IMR-90 (cell line): ENCODE measurements at places on chromosomes 12 and 14.

DNA sequence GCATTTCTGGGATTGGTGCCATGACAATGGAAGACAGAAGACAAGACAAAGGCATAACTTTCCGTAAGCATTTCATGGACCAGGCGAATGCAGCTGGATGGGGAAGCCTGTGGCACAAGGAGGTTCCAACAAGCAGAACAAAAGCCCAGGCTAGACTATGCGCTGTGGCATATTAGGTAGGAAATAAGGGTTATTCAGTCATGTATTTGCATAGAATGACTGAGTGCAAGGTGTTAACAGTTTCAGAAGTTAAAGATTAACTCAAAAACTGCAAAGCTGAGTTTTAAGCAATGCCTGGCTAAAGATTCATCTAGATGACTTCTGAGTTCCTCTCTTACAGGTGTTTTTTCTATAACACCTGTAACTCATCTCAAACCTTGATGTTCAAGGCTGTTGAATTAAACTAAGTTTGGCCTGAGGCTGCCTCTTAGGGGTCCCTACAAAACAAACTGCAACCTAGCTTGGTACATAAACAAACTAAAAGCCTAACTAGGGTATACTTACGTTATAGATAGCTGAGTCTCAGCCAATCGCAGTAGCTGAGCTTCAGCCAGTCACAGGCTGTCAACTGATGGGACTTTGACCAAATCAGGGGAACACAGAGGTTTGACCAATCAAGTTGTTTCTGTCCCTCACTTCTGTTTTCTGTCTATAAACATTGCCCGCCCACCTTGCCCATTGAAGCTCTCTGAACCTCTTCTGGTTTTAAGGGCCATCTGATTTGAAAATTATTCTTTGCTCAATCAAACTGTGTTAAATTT is 52.2 kb upstream of the PLBD1 start:
- no peak for DNase-seq

DNA sequence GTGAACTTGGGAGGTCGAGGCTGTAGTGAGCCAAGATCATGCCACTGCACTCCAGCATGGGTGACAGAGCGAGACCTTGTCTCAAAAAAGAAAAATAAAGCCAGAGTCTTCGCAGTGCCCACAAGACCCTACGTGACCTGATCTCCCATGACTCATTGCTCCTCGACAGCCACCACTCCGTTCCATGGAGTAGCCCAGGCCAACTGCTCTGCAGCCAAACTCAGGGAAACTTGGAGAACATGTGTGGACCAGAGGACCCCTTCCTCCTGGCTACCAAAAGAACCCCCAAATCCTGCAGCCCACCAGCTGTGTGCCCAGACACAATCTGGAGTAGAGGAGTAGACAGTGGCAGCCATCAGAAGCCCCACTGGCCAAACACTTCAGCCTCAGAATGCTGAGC is 32.1 kb upstream of the PPP2R5C start:
- DNase-seq = no peak

GRCh38 chr12:12586879-12587675 is 24.4 kb upstream of the DUSP16 start:
- no peak for DNase-seq

GRCh38 chr12:94258593-94258992 is 110.2 kb downstream of the PLXNC1 start:
- no peak for DNase-seq

GRCh38 chr12:15756822-15757221 is 32.4 kb downstream of the EPS8 start:
- DNase-seq = peak; percentile 62

- DNase-seq = peak; percentile 21
These were observed 172.2 kb upstream of the DDHD1 start for GRCh38 chr14:53325176-53325806.

GRCh38 chr12:48973941-48974673 is 2.6 kb upstream of the WNT10B start:
- DNase-seq = peak; percentile 54

DNA sequence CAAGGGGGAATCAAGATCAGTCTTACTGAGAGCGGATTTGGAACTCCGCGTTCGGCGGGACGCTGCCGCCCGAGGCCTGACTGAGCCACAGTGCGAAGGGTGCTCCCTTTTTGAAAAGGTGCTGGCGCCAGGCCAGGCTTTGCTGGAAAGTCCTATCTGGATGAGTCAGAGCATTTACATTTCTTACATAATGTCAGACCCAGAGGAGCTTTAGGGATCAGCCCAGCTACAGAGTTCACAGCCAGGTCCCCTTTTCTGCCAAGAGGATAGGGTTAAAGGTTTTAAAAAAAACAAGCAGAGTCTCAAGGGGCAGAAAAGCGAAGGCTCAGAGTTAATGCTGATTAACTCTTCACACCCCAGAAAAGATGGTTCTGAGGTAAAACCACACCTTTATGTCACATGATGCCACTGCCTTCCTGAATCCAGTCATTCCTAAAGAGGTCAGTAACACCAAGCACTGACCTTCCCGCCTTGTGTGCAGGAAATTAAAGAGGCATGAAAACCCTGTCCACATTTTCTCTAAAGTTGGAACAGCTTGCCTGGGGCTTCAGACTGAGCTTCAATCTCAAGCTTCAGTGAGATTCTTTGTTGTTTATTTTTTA is 11.7 kb upstream of the FBXL14 start:
- DNase-seq = peak; percentile 84

DNA sequence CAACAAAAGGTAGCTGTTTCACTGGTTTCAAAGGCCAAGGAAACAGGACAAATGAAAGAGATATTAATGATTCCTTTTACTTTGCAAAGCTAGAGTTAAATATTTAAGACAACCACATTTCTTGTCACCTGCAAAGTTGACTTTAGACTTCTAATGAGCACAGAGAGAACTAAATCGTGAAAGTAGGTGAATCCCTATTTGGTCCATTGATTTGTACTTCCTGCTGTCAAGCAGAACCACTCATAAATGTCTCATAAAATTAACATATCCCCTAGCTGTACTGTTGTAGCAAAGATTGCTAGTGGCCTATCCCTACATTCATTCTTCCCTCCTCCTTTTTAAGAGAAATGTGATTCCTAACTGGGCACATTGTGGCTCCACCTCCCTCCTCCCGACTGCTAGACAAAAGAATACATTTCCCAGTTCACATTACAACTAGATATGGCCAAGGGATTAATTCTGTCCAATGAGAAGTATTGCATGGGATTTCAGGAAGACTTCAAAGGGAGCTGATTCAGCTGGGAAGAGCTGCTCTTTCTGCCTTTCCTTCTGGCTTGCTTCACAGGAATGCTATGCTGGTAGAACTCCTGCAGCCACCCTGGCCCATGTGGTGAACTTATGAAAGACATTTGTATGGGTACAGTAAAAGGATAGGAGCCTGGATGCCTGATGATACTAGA is 227.5 kb upstream of the ABCD2 start:
- DNase-seq = peak; percentile 42

GRCh38 chr14:66600416-66600815 is 92.5 kb downstream of the GPHN start:
- DNase-seq = peak; percentile 40

GRCh38 chr12:131442337-131442918 is 268.5 kb upstream of the SFSWAP start:
- no peak for DNase-seq

- DNase-seq = no peak
These were observed 9.4 kb upstream of the OR10G3 start for GRCh38 chr14:21589317-21589716.

DNA sequence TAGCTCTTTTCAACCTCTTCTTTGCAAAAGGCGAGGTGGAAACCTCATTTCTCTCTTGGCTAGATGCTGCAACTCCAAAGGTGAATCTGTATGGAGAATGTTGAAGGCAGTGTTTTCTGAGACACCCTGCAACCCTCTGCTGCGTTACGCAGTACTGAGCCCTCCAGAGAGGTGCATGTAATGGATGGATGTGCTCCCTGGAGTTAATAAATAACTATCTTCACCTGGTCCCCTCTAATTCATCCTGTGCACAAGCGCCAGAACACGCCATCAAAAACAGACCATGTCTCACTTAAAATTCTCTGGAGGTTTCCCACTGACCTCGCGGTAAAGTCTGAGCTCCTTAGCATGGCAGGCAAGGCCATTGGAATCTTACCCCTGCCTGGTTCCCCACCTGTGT is 234.4 kb upstream of the PWP1 start:
- no peak for DNase-seq

- no peak for DNase-seq
These were observed 88.9 kb upstream of the MED13L start for GRCh38 chr12:116366456-116366776.

GRCh38 chr12:68178184-68178583 is 18.6 kb upstream of the IFNG start:
- DNase-seq = no peak

GRCh38 chr12:9319044-9319841 is 111.0 kb upstream of the PZP start:
- no peak for DNase-seq

DNA sequence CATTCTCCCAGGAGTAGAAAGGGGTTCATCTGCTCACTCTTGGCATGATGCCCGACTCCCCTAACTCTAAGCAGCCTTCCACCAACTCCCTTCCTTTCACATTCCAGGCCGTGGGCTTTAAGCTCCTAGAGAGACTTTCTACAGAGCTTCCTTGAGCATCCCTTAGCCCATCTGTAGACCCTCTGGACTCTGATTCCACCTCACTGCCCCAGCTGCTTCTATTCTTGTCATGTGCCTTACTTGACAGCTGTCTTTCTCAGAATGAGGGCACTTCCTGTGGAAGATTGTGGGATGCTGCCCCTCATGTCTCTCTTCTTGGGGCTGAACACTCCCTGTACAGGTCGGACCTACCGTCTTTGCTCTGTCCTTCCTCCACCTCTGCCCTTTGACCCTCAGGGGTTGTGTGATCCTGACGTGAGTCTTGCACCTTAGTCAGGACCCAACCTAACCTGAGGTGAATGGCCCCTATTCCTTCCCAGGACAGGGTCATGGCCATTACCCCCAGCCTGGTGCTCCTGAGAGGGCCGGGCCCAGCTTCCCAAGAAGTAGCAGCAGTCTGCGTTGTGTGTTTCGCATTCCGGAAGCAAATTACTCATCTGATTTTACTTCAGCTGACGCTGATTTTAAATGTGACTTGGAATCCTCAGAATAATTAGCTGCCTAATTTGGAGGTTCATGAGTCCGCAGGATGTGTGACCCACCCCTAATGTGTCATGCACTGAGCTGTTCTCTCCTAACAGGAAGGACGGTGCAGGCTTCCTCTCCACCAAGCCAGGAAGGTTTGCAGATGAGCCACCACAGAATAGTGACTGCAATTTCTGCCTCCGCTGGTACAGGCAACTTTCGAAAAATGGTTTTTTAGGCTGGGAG is 2.7 kb upstream of the GALNT6 start:
- DNase-seq = peak; percentile 96

- no peak for DNase-seq
These were observed 1.1 kb downstream of the PAN2 start for GRCh38 chr12:56332512-56333196.

DNA sequence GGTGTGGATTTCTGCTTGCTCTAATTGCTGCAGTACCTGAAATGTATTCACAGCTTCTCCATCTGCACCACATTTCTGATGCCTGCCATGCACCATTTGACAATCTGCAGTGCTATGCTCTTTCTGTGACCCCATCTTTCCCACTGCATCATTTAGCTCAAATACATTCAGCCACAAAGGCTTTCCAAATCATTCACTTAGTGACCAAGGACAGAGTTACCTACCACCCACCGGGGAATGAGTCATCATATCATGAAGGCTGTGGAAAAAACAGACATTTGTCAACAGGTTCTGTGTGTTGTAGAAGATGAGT is 465.5 kb upstream of the ATP2B1 start:
- no peak for DNase-seq

GRCh38 chr14:102838501-102838900 is 61.3 kb downstream of the TRAF3 start:
- DNase-seq = no peak

DNA sequence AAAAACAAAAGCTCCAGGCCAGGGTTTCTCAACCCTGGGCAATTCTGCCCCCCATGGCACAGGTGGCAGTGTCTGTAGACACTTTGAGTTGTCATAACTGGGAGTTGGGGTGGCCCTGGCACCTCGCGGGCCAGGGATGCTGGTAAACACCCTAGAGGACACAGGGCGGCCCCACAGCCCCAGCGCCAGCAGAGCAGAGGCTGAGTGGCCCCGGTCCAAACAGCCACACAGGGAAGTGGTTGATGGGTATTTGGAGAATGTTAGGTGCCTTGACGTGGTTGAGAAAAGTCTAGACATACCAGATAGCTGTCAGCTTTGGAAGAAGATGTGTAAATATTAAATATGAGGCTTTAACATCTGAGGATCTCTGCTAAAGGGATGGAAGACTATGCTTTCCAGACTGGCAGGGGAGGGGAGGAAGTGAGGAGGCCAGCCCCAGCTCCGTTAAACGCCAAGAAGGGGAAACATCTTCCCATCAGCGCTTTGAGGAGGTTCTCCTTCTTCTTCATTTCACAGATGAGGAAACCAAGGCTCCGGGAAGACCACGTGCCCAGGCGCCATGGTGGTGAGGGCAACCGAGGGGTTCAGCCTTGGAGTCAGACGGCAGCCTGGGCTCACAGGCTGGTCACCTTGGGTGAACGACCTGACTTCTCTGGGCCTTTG is 103.7 kb downstream of the SCARB1 start:
- no peak for DNase-seq

- DNase-seq = no peak
These were observed 59.0 kb downstream of the PLEKHG3 start for GRCh38 chr14:64763085-64763782.

DNA sequence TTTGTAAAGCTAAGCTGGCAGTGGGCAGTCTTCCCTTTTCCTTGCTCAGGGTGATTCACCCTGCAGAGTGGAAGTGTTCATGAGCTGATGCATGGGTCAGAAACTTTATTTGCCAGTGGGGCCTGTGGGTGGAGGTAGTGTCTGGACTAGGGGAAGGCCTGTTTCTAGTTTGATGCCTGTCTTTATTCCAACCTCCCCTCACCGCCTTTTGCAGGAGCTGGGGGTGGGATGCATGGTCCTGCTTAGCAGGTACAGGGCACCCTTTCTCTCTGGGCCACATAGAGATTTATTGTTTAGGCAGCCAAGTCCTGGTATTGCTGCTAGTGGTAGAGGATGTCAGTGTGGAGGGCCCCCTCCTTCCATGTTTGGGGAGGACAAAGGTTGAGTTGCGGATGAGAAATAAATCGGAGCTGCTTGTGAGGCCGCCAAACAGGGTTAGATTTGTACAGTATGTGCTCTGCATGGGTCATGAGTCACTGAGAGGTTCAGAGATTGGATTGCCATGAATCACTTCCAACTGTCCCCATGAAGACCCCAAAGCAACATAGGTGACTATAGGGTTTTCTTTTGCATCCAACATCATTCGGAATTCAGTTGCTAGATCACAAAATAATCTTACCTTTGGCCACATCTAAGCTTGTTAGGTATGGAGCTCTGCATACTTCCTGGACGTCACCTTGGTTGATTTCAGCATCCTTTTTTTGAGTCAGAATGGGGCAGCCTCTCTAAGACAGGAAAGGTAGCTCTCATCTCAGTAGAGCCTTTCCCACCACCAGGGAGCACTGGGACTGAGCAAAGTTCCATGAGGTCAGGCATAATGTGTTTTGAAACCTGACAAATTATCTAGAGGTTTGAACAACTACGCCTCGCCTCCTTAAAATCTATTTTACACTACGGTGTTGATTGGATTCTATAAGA is 8.8 kb downstream of the SMOC1 start:
- peak; percentile 71 for DNase-seq

- peak; percentile 49 for DNase-seq
These were observed 472 bp downstream of the MBD6 start for GRCh38 chr12:57522887-57523705.
